ENCODE measurements at places on chromosomes 11 and 22. TPM values are rescaled to one million over a fixed set of nuclear protein-coding genes. Genes with fewer than 3 reads are reported as not detected.

HMOX1 gene
- 28.3 TPM for total RNA-seq

GRCh38 chr22:49214976-49215375 is 612.7 kb downstream of the BRD1 start:
- no peak for DNase-seq

CCDC81 gene
- 21.4 TPM for total RNA-seq

LYVE1 gene
- 81.5 TPM for total RNA-seq

TRIM48 gene
- not detected for total RNA-seq

MOGAT2 gene
- total RNA-seq: not detected

CBL gene
- 21.0 TPM for total RNA-seq

KRTAP5-2 gene
- not detected for total RNA-seq

- DNase-seq: no peak
These were observed 679.1 kb downstream of the DLG2 start for GRCh38 chr11:84947970-84948580.

SEC14L6 gene
- 0.27 TPM for total RNA-seq

GRCh38 chr11:117179048-117179999 is 781 bp downstream of the SIDT2 start:
- DNase-seq: no peak

BIK gene
- total RNA-seq: not detected

DNA sequence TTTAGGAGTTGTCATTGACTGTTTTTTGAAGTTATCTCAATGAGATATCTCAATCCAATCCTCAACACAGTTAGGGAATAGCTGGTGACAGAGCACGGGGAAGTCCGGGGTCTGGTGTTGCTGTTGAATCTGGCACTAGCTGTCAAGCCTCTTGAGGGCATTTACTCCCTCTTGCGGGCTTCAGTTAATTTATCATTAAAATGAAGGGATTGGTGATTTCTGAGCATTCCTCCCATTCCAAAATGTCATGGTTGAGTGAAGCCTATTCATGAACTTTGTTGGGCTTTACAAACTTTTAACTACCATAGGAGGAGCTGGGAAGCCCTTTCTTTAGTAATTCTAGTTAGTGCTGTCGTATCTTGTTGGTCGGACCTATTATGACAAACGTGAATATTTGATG is 40.2 kb downstream of the UVRAG start:
- DNase-seq: no peak

DNA sequence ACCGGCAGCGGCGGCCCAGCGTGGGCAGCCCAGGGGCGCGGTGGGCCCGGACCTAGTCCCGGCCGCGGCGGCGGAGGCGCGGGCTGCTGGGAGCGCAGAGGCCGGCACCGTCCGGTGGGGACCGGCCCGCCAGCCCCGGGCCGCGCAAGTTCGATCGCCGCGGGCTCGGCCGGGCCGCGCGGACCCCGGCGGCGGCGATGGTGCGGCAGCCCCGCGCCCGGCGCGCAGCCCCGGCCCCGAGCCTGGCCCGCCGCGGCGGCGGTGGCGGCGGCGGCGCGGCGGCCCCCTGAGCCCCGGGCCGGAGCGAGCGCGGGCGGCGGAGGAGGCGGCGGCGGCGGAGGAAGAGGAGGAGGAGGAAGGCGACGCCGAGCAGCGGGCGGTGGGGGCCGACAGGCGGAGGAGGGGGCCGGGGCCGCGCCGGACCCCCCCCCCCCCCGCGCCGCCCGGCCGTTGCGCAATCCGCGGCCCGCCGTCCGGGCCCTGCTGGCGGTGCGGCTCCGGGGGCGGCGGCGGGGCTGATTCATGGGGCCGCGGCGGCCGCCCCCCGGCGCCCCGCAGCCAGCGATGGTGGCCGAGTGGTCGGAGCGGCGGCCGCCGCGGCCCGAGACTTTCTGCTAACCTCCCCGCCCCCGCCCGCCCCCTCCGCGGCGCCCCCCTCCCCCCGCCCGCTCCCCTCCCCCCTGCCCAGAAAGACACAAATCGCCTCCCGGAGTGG is 1251.9 kb downstream of the BRD1 start:
- DNase-seq: no peak

MRGPRX3 gene
- total RNA-seq: 0.78 TPM

- no peak for DNase-seq
These were observed 4.1 kb upstream of the MAPK11 start for GRCh38 chr22:50274311-50274710.

DNA sequence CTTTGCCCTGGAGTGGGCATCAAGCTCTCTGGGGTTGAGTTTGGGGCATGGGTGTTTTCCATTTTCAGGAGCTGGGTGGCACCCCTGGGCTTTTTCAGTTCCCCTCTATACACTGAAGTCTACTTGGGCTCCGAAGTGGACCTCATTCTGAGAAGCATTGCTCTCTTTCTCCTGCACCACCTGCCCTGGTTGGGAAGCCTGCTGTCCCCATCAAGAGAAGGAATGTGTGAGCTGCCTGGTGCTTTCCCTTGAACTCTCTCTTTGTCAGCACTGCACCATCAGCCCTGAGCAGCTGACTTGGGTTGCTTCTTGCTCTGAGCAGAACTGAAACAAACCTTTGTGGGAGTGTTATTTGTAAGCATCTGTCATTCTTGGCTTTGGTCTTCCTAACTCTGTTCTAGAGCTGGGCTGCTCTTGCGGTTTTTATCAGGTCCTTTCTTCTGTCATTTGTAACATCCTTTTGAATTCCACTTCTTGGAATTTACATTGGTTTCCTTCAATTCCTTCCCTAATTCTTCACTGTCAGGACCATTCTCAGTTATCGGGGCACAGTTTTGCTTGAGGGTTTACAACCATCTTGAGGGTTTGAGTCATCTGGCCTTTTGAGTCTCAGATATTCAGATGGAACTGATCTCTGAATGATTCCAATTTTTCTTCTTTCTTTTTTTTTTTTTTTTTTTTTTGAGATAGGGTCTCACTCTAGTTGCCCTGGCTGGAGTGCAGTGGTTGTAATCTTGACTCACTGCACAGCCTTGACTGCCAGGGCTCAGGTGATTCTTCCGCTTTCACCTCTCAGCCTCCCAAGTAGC is 20.5 kb downstream of the UBE2L3 start:
- DNase-seq: no peak

SLC29A2 gene
- 3.0 TPM for total RNA-seq

DNA sequence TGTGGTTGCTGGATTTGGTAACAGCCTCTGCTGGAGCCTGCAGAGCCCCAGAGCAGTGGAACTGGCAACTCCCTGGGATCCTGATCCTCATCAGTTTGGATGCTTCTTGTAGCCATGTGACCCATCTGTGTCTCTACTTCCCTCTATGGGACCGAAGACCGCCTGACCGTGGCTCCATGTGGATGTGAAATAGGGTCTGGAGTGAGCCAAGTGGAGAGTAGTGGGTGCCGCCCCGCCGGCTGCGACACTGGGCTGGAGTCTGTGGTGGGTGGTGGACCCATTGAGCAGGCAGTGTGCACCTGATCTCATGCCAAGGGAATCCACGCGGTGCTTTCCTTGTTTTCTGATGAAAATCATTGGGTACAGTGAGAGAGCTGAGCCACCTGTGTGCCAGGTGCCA is 543.2 kb upstream of the B3GAT1 start:
- no peak for DNase-seq

DNA sequence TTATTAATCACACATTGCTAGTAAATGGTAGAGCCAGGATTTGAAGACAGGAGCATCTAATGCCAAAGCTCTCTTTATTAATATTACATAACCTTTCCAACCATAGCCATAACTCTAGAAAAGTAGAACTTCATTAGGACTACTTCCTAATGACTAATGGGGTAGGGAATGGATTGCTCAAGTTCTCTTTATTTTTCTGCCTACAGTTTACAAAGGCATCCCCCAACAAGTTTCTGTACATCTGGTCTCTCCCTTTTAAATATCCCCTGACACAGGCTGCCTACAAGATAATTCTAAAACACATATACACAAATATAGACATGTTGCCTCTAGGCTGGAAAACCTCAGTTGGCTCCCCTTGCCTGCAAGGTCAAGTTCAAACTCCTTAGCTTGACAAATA is 534.9 kb downstream of the SOX6 start:
- DNase-seq: no peak

PAX6 gene
- not detected for total RNA-seq

GRCh38 chr11:20066013-20066782 is 94.1 kb downstream of the DBX1 start:
- no peak for DNase-seq

ZNF215 gene
- total RNA-seq: 1.8 TPM

All from thoracic aorta (tissue), 2 donors.